ENCODE measurements at places on chromosomes 3 and 15.
A peak's percentile ranks its signal among the peaks of the same experiment; 100 is the strongest.

GRCh38 chr3:181052256-181052655 is 62.7 kb upstream of the DNAJC19 start:
- peak; percentile 44 for DNase-seq

GRCh38 chr15:28281876-28282275 is 40.1 kb downstream of the HERC2 start:
- no peak for DNase-seq

GRCh38 chr3:39330824-39331223 is 1.3 kb downstream of the CCR8 start:
- DNase-seq = no peak

GRCh38 chr3:112640276-112640929 is 540 bp downstream of the CCDC80 start:
- DNase-seq = peak; percentile 77

DNA sequence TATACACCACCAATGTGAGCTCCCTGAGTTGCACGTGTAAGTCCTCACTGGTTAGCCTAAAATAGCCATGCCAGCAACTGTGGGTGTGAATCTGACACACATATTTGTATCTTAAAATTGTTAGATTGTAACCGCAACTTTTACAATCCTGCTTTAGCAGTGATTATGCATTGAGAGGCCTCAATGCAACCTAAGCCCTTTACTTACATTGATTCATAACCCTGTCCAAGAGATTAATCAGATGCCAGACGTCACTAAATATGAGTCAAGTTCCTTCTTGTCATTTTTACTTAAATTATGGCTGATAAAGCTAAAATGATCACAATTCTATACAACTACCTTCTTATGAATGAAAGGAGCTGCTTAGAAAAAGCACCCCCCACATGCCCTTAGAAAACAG is 46.9 kb downstream of the IL17RD start:
- DNase-seq = no peak

GRCh38 chr3:172799246-172799645 is 48.7 kb downstream of the ECT2 start:
- DNase-seq = no peak

GRCh38 chr15:39948817-39949216 is 14.9 kb downstream of the EIF2AK4 start:
- DNase-seq = no peak

DNA sequence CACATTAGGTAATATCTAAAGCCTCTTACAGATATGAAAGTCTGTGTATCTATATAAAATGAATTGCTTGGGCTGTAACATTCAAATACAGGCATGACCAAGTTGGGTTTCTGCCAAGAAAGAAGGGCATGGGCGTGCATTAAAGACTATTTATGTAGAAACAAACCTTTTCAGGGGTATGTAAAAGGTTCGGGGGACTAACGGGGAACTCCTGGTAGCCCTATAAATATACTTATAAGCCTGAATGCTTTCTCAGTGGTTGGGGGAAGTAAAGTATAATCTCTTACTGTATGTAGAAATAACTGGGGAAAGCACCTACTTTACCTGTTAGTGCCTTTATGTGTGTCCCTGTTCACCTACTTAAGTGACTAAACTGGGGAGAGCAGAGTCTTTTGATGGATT is 154.5 kb upstream of the TBL1XR1 start:
- no peak for DNase-seq

DNA sequence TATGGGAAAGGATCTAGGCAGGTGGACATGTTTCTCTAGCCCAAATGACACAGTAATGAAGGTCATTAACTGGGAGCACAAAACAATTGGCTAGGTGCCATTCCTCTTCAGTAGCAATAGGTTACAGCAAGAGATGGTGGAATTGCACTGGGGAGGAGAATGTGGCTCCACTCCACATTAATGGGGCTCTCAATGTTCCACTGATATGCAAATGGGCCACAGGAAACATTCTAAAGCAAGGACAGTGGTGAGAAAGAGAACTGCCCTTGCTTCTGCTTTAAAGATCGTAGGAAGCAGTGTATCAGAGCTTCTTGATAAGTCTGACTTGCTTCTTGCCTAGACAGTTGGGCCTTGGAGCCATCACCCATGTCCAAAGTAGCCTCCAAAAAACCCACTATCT is 271.4 kb upstream of the PPP2R3A start:
- DNase-seq = peak; percentile 2

- peak; percentile 59 for DNase-seq
Observed at GRCh38 chr3:155362808-155363689, 69.6 kb upstream of the STRIT1 start.

DNA sequence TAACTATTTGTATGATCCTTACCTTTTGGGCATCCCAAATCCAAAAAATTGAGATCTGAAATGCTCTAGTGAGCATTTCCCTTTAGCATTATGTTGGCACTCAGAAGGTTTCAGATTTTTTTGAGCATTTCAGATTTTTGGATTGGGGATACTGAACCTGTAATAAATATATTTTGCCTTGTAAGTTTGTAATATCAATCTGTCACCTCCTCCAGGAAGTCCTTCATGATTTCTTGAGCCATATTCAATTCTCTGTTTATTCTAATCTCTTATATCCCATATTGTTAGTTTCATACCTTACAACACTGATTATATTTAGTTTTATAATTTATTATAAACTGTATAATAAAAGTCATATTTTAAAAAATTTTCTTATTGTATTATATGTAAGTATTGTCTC is 215.2 kb downstream of the BBX start:
- no peak for DNase-seq

DNA sequence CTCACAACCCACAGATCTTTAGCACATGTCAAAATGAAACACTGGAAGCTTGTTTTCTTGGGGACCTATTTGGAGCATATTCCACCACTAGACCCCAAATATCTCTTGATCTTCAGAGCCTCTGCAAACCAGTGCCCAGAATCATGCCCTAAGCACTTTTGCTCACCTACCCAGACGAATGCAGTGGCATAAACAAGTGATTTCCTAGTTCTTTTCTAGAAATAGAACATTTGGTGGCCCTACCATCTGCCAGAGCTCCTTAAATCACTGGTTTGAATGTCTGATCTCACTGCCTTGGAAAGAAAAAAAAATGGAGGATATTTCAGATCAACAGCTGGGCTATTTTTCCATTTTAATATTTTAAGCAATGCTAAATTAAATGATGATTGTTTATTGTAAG is 5.3 kb downstream of the ZIC4 start:
- DNase-seq = no peak

DNA sequence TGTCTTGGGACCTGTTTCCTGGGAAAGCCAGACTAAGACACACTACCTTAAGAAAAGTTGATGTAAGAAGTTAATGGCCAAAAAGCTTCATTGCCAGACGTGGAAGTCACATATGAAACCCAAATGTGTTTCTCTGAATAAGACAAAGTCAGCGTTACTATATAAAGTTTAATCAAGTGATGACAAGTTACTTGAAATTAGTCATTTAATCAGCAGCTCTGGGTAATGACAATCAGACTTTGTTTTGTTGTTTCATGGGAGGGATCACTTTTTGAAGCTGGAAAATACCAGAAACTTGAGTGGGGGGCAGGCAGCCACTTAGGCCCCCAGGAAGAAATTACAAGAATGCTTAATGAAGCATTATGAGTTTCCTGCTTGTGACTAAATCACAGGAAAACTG is 218.6 kb downstream of the PTPRG start:
- no peak for DNase-seq

DNA sequence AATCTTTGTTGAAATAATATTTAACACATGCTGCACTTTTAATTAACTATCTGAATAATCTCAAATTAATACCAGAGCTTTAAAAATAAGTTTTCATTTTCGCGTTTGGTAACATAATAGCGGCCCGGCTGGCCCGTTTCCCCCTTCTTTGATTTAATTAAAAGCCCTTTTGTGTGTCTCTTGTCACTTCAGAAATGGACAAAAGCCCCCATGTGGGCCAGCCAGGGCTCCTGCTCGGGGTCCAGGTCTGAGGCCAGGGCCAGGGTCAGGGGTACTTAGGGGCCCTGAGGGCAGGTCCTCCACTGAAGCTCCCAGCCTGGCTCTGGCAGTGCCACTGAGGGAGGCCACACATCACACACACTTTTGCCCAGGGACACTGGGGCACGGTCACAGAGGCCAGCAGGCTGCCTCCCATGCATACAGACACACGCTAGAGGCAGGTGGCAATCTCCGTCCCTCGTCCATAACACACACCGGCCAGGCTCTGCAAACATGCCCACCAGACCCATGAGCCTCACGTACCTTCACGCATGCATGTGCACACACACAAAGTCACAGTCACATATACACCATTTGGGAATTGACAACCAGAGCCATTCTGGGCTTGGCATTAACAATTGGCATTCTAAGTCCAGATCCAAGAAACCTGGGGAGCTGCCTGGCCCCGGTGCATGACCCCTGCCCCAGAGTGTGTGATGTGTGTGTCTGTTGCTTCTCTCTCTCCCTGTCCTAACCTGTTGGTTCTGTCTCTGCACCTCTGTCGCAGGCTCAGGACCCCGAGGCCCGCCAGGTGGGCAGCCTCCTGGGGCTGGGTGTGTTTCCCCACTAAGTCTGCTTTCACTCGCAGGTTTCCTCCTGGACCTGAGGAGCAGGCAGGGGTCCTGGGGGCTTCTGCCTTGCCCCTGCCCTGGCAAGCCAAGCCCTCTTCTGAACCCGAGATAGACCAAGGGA is 38.5 kb downstream of the DNAJB8 start:
- DNase-seq = no peak

Data from astrocyte of the hippocampus (primary cell).